ENCODE measurements at places on chromosomes 6 and 20.

DNA sequence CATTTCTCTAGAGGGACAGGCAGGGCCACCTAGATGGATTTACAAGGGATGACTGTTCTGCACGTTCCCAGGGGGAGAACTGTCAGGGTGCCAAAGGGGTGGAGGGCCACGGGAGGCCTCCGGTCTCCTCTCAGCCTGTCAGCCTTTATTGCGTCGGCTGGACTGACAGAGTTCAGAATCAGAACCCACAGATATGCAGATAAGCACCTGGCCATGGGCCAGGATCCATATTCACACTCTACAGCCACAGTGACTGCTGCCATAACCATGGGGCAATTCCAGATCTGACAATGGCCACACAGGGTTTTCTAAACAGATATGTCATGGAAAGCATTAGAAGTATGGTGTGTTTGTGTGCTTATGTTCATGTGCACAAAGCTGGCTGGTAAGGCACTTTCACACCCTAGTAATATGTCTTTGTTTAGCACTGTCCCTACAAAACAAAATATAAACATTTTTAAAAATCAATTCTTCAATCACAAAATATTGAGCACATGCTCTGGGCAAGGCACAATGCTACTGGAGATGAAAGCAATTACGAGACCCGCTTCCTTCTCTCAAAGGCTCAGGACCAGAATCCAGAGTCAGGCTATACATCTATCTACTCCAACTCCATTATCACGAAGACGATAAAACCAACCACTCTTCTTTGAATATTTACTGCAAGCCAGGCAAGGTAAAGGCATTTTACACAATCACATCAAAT, 29.1 kb downstream of the TRAM2 start:
- no peak for DNase-seq

DNA sequence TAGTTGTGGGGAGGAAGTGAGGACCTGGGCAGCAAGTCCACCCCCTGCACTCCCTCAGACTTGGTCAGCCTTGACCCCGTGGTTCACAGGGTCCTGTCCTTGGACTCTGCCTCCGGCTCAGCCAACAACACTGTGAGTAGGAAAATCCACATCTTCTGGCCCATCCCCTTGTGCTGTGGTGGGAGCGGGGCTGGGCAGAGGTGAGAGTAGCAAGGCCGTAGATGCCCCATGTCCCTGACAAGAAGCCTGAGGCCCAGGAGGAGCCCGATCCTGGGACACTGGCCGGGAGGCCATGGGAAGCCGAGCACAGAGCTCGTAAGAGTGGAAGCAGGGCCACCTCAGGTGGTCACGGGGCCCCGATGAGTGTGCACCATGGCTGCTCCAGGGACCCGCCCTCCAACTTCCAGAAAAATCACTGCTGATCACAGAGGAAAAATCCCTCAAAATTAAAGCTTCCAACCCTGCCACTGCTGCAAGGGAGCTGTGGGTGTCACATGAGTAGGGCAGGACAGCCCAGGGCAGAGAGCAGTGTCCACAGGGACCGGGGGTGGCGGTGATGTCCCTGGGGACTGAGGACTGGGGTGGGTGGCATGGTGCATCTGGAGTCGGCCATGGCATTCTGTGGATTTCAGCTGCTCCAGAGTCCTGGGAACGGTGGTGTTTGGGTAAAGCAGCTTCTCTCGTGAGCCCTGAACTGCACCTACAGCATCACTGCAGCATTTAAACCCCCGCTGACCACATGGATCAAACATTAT, 189.4 kb downstream of the DLL1 start:
- DNase-seq = no peak

- DNase-seq = no peak
Measured at GRCh38 chr6:163355426-163355991, 59.0 kb upstream of the QKI start.

- no peak for DNase-seq
Measured at GRCh38 chr6:110188791-110189190, 8.6 kb downstream of the CDC40 start.

DNA sequence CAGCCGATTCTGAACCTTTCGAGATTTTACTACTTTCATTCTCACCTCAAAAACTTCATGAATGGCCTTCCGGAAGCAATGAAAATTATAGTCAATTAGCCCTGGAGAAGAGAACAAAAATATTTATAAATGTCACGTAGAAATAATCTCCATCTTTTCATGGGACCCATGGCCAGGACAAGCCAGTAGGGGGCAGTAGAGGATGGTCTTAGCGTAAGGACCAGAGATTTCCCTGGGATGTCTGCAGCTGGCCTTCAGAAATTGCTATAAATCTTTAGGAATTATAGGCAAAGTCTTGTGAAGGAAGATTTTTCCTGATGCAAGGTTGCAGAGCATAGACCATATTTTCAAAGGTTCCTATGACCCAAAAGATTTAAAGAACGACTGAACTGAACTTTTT, 15.6 kb upstream of the UBE2J1 start:
- no peak for DNase-seq

DNA sequence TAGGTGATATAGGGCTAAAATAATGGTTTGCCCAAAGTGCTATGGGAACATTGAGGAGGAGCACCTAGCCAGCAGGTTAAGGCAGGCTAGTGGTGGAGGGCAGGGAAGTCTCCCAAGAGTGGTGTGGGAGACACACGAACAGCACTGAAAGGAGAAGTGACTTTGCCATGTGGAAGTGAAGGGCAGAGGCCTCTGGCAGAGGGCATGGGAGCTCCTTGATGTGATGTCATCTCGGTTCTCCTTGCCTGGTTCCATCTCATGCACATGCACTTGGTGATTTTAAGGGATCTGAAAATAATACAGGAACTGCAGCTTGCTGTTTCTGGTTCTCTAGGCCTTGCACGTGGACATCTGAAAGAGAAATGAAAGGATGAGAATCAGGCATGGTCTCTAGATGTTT, 4.7 kb upstream of the MAP3K4 start:
- DNase-seq = no peak

DNA sequence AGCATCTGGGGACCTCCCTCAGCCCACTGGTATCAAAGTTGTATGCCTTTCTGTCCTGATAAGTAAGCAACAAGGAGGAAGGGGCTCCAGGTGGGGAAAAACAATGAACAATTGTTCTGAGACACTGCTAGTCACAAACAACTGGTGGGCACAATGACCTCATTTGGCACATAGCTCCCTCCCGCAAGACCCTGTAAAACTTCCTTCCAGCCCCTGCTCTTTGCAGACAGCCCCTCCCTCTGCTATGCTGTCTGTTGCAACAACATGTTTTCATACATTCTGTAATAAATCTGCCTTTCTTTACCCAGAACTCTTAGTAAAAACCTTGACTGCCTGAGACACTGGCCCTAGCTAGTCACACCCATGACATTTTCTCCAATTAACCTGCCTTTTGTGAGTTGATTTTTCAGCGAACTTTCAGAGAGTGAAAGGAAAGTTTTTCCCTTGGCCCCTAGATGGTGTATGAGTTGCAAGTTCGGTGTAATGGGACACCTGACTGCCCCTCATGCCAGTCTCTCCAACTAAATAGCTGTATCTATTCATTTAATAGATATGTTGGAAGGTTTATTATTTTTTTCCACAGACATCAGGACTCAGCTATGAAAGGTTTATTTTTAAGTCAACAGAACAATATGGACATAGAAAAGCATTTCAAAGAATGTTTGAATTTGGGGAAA, 142.3 kb upstream of the SLC22A16 start:
- DNase-seq = no peak

- DNase-seq = no peak
Measured at GRCh38 chr20:50565383-50565782, 55.2 kb downstream of the PTPN1 start.

DNA sequence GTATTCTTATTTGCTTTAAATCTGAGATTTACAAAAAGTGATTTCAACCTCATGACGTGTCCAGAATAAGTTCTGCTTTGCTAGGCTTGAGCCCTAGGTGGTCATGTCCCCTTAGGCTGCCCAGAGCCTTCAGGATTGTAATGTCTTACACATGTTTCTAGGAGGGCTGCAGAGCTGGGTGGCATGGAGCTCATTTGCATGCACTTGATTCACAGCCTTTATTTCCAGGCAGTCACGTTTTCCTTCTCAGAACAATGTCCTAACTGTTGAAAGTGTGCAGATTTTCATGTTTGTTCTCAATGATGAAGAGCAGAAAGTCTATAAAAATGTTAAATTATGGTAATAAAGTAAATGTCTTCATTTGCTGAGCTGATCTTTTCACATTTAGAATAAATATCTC, 448.6 kb upstream of the SOX4 start:
- no peak for DNase-seq

DNA sequence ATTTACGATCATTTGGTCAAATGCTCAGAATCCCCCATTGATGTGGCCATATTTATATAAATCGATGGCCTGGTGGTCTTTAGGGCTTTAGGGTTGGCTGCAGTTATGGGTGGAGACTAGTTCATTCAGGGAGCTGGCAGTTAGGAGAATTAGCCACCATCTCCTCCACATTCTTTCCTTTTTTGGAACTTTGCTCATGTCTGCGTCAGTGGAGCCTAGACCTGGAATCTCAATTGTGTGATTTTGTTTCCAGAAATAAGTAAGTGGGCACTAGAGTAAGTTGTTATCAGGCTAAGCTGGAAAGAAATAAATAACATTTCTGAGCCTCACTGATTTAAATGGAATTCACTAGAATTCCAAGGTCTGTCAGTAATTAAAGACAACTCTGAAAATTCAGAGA, 29.0 kb upstream of the ELOVL5 start:
- no peak for DNase-seq

DNA sequence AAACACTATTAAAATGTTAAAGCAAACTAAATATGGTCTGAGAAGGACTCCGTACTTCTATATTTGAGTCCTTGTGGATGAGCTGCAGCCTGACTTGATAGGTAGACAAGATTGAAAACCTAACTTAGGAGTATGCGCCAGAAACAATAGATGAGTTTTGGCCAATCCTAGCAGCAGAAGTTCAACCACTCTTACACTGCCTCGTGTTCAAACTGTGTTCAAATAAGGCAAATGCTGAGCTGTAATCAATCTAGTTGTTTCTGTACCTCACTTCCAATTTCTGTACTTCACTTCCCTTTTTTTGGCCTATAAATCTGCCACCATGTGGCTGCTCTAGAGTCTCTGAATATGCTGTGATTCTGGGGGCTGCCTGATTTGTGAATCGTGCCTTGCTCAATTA, 13.2 kb upstream of the SERINC1 start:
- no peak for DNase-seq

GRCh38 chr20:45950330-45950646, 15.8 kb downstream of the PCIF1 start:
- DNase-seq = no peak

DNA sequence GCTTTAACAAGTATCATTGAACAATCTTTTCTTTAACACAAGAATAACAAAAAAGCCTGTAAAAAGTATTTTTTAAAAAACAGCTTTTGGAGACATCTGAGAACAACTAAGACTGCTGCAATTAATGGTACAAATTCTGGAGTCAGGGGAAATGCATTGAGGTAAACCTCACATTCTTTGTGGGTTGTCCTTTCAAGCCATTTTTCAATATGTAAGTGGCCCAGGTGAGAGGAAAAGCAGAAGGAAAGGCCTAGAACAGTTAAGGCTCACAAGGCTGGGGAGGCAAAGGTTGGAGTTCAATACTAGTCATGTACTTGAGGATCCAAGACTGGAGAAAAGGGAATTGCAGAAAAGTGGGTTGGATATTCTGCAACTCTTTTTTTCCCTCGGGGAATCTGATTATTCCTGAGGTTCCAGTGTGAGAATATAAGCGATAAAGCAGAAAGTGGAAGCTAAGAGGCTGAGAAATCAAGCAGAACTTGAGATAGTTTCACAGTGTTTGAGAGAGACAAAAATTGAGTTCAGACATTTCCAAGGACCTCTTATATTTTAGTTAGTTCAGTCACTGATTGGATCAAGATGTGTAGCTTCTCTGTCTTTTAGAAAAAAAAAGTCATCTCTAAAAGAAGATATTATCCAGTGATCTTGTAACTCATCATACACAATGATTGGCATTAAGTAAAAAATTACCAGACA, 25.0 kb upstream of the TXLNB start:
- DNase-seq = no peak

DNA sequence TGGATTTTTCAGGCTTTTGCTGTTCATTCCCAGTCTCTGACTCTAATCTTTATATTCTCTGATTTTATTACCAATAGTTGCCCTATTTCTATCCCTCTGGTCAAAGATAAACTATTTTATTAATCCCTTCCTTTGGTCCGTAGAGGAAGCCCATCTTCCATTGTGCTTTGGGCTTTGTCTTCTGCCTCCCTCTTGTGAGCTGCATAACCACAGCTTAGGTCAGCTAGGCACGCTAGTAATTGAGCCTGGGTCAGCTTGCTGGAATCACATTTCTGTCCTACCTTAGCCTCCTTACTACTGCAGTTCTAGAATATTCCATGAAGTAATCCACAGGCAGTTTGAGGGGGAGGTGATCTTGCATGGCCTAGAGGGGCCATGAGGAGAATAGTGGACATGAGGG, 49.4 kb downstream of the TRMT11 start:
- no peak for DNase-seq

GRCh38 chr20:44039147-44039546, 124.5 kb downstream of the TOX2 start:
- DNase-seq = no peak

DNA sequence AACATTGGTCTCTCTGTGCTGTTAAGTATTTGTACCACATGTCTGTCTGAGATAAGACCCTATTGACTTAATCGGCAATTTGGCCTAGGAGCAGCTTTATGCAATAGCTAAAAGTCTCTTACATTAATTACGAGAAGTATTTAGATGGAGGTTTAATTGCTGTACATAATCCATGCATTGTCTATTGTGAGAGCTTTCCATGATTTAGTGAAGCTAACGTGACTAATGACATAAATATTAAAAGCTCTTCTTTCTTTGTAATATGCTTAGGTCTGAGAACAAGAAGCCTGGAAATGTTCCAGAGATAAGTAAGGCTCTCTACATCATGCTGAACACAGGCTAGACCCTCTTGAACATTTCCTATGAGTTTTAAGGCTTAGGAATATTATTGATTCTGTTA, 32.7 kb upstream of the FAM83B start:
- DNase-seq = no peak

GRCh38 chr20:15544742-15545141, 1028.5 kb downstream of the KIF16B start:
- no peak for DNase-seq

DNA sequence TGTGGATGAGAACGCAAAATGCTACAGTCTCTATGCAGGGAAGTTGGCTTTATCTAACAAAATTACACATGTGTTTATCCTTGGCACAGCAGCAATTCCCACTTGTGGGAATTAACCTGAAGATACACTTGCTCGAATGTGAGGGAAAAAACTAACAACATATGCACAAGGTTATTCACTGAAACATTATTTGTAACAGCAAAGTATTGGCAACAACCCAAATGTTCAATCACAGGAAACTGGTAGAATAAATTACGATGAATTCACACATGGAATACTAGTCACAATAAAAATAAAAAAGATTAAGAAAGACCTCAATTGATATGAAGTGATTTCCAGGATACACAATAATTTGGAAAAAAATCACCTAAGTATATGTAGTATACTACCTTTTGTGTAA, 68.1 kb upstream of the OGFRL1 start:
- DNase-seq = no peak

Data from activated CD4-positive, alpha-beta T cell treated with anti-CD3 and anti-CD28 coated beads for 1 hour (primary cell).